Esophagus muscularis mucosa (tissue), 4 donors: ENCODE measurements at places on chromosomes 6 and 20.
A peak's percentile ranks its signal among the peaks of the same experiment; 100 is the strongest.

- no peaks in the 10 kb centered on the region for H3K4me1 ChIP-seq
- no peak for DNase-seq
- no peaks in the 10 kb centered on the region for H3K27me3 ChIP-seq
- H3K4me3 ChIP-seq: no peak overlapping the region
- H3K36me3 ChIP-seq: no peaks in the 10 kb centered on the region
These were observed 503.8 kb upstream of the MARCKS start for GRCh38 chr6:113353392-113353791.

- H3K36me3 ChIP-seq: no peaks in the 10 kb centered on the region
- H3K27me3 ChIP-seq: no peaks in the 10 kb centered on the region
- no peak overlapping the region for H3K27ac ChIP-seq
- H3K4me3 ChIP-seq: no peak overlapping the region
These were observed 162.5 kb downstream of the CDH4 start for GRCh38 chr20:61414455-61414991.

DNA sequence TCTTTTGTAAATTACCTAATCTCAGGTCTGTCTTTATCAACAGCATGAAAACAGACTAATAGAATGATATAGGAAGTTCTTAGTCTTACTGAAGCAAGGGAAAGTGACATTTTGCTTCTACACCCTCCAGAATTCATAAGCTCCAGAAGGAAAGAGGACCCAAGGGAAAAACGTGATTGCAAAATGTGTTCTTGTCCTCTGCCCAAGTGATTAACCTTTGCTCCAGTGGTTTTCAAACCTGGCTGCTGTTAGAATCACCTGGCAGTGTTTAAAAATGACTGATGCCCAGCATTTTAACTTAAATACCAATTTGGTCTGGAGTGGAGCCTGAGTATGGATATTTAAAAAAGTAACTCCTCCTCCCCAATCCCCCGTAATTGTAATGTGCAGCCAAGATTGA lies 191.4 kb downstream of the SLC16A10 start:
- no peak overlapping the region for H3K4me3 ChIP-seq
- H3K4me1 ChIP-seq: no peaks in the 10 kb centered on the region
- H3K36me3 ChIP-seq: peaks cover 79% of the 10 kb centered on the region

- H3K27ac ChIP-seq: no peak overlapping the region
- H3K4me3 ChIP-seq: no peak overlapping the region
- no peaks in the 10 kb centered on the region for H3K36me3 ChIP-seq
- no peaks in the 10 kb centered on the region for H3K4me1 ChIP-seq
- DNase-seq: peak; percentile 57
These were observed 159.4 kb upstream of the TAB2 start for GRCh38 chr6:149158076-149158475.

GRCh38 chr6:106149472-106150069 lies 63.4 kb downstream of the PRDM1 start:
- H3K4me3 ChIP-seq: no peak overlapping the region
- no peaks in the 10 kb centered on the region for H3K27me3 ChIP-seq
- no peak overlapping the region for H3K27ac ChIP-seq
- no peak for DNase-seq

- H3K27me3 ChIP-seq: no peaks in the 10 kb centered on the region
- H3K27ac ChIP-seq: peak overlapping the region; percentile 7
- DNase-seq: no peak
- H3K4me1 ChIP-seq: peaks cover 55% of the 10 kb centered on the region
- H3K4me3 ChIP-seq: no peak overlapping the region
These were observed 4.8 kb downstream of the PHF20 start for GRCh38 chr20:35776513-35777101.

- no peak overlapping the region for H3K4me3 ChIP-seq
- no peak for DNase-seq
- no peak overlapping the region for H3K27ac ChIP-seq
- no peaks in the 10 kb centered on the region for H3K27me3 ChIP-seq
These were observed 30.2 kb upstream of the GGTLC1 start for GRCh38 chr20:24018796-24019195.

GRCh38 chr6:77040568-77041195 lies 422.6 kb downstream of the HTR1B start:
- no peak overlapping the region for H3K27ac ChIP-seq
- no peaks in the 10 kb centered on the region for H3K36me3 ChIP-seq
- no peak for DNase-seq
- H3K4me1 ChIP-seq: no peaks in the 10 kb centered on the region

- DNase-seq: peak; percentile 92
- no peaks in the 10 kb centered on the region for H3K27me3 ChIP-seq
- H3K4me3 ChIP-seq: peak overlapping the region; percentile 17
- no peaks in the 10 kb centered on the region for H3K36me3 ChIP-seq
- peak overlapping the region; percentile 88 for H3K27ac ChIP-seq
These were observed 90.0 kb upstream of the TNFAIP3 start for GRCh38 chr6:137776786-137777686.

DNA sequence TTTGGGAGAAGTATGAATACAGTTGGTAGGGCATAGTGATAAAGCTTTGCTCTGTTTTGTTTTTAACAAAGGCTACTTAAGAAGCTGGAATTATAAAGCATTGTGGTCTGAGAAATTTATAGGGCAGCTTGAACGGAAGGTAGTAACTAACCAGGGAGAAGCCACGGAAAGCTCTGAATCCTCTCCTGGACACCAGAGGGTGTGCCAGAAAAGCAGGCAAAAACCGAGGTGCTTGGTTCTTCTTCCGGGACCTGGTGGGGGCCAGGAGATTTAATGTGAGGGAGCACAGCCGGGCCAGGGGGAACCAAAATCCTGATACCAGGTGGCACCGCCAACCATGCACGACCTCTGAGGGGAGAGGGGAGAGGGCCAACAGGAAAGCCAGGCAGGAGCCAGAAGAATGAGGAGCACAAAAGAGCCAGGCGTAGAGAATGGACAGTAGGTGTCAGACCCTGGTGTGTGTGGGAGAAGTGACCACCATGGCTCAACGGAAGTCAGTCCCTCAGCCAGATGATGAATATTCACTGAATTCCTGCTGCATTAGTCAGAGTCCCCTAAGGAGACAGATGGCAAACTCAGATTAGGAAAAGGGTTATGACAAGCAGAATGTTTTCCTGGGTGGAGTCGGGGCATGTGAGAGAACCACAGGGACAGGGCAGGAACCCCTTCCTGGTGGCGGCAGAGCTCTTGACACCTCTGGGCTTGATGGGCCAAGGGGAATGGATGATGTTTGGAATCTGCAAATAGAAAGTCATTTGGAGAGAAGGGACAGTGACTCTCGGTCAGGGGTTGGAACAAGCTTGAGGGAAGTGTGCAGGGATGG lies 262.3 kb downstream of the ZNF217 start:
- no peak for DNase-seq
- no peaks in the 10 kb centered on the region for H3K27me3 ChIP-seq
- H3K36me3 ChIP-seq: no peaks in the 10 kb centered on the region
- no peak overlapping the region for H3K4me3 ChIP-seq

DNA sequence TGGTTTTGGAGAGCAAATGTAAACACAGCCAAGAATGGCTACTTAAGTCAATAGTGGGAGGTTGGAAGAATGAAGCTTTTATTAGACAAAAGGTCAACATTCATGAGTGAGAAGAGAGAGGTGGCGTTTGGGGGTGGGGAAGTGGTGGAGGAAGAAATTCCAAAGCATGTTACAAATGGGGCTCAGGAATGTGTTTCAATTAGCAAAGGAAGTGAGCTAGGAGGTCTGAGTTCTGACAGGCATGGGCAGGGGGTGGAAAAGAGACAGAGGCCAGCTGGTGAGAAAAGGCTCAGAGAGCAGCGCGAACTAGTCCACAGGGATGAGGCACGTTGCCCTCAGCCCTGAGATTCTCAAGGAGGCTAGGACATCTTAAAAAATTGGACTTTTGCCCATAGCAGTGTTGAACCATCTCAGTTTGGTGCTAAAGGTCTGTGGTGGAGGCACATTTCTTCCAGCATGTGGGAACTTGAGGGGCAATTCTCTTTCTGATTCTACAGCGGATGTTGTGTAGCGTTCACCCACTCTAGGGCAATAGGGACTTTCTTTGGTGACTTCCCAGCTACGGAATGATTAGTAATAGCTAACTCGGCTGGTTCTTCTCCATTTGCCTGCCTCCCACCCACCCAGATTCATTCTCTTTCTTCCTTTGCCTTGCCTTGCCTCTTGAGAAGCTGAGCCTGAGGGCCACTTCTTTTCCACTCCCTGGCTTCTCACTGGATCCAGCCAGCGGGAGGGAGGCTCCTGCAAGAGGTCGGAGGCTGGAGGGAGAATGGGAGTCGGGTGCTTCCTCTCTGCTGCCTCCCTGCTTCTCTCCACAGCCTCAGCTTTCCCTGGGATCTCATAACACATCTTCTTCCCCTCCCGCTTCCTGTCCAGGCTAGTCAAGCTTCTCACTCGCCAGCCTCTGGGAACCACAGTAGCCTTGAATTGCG lies 45.1 kb upstream of the NEDD9 start:
- no peak for DNase-seq
- no peak overlapping the region for H3K4me3 ChIP-seq
- H3K4me1 ChIP-seq: peaks cover 10% of the 10 kb centered on the region
- H3K36me3 ChIP-seq: no peaks in the 10 kb centered on the region
- H3K27ac ChIP-seq: no peak overlapping the region

DNA sequence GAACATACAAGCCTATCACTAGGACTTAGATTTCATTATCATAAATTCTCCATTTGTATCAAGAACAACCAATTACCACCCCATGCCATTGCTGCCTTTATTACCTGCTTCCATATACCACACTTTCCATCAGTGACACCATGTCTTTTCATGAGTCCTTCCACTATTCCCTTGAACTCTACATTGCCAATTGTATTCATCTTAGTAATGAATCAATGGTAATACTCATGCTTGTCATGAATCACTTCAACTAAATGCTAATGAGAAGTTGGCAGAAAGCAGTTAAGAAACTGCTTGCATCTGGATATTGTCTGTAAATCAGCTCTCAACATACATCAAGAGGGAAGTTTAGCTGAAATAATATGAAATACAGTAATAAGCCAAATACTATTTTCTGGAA lies 61.2 kb upstream of the RNF217 start:
- no peaks in the 10 kb centered on the region for H3K27me3 ChIP-seq
- H3K4me3 ChIP-seq: no peak overlapping the region
- no peak overlapping the region for H3K27ac ChIP-seq
- no peaks in the 10 kb centered on the region for H3K4me1 ChIP-seq

GRCh38 chr6:62452586-62452985 lies 166.6 kb upstream of the KHDRBS2 start:
- no peaks in the 10 kb centered on the region for H3K27me3 ChIP-seq
- H3K36me3 ChIP-seq: no peaks in the 10 kb centered on the region
- H3K4me1 ChIP-seq: no peaks in the 10 kb centered on the region
- no peak overlapping the region for H3K27ac ChIP-seq

- peaks cover 8% of the 10 kb centered on the region for H3K36me3 ChIP-seq
- H3K4me3 ChIP-seq: no peak overlapping the region
- no peak for DNase-seq
- H3K4me1 ChIP-seq: no peaks in the 10 kb centered on the region
- no peak overlapping the region for H3K27ac ChIP-seq
These were observed 10.6 kb downstream of the ARMH2 start for GRCh38 chr6:24788031-24788665.

- H3K27me3 ChIP-seq: no peaks in the 10 kb centered on the region
- H3K27ac ChIP-seq: no peak overlapping the region
- DNase-seq: no peak
- no peak overlapping the region for H3K4me3 ChIP-seq
- H3K36me3 ChIP-seq: no peaks in the 10 kb centered on the region
- peaks cover 24% of the 10 kb centered on the region for H3K4me1 ChIP-seq
These were observed 9.4 kb downstream of the CTNNBL1 start for GRCh38 chr20:37703035-37703845.

DNA sequence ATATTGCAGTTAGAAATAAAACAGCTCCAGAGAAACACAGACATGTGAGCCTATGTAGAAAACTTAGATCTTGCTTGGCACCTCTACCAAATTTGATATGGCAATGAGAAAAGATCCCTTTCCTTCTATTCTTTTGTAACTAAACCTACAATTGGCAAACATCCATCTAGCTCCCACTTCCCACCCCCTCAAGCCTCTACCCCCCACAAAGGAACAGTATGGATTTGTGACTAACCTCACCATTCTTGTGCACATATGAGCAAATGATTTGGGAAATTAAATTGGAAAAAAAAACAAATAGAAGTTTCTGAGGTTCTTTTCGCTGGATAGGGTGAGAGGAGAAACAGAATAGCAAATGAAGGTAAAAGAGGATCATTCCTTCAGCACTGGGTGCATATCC lies 85.8 kb upstream of the TIAM2 start:
- no peak for DNase-seq
- H3K27me3 ChIP-seq: no peaks in the 10 kb centered on the region
- no peak overlapping the region for H3K27ac ChIP-seq
- peaks cover 25% of the 10 kb centered on the region for H3K36me3 ChIP-seq

DNA sequence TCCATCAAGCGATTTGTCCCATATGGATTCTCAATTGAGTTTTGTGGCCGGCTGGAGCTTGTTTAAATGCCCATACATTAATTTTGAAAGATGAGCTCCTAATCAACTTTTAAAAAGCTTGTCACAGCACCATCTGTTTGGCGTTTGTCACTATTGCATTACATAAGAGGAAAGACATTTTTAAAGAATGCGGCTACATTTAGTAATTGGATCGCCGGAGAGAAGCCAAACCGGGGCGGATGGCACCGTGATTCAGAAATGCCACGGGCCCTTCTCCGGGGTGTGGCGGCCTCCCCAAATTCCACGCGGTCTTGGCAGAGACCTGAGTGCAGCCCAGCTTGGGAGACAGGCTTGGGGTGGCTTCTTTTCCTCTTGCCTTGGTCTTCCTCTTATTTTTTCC lies 67.7 kb upstream of the ZNFX1 start:
- H3K4me3 ChIP-seq: peak overlapping the region; percentile 24
- H3K4me1 ChIP-seq: peaks cover 66% of the 10 kb centered on the region
- H3K27ac ChIP-seq: peak overlapping the region; percentile 78
- no peaks in the 10 kb centered on the region for H3K36me3 ChIP-seq

DNA sequence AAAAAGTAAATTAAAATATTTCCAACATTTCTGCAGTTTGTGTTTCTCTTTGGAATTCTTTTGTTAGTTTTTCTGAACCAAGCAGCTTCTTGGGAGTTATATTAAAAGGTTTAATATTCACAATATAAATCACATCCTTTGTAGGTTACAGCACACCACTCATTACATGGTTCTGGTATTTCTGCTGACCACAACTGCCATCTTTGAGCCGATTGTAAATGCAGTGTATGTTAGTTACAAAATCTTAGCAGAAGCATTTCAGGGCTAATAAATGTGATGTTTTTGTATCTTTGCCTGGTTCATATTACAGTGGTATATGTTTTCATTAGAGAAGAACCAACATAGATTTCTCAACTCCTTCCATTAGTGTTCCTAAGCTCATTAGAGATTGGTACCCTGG lies 19.1 kb upstream of the TSHZ2 start:
- DNase-seq: no peak
- no peaks in the 10 kb centered on the region for H3K36me3 ChIP-seq
- H3K4me3 ChIP-seq: no peak overlapping the region
- H3K27ac ChIP-seq: no peak overlapping the region
- H3K4me1 ChIP-seq: no peaks in the 10 kb centered on the region

GRCh38 chr6:16047435-16047990 lies 81.4 kb upstream of the MYLIP start:
- no peak for DNase-seq
- H3K4me1 ChIP-seq: no peaks in the 10 kb centered on the region
- H3K36me3 ChIP-seq: no peaks in the 10 kb centered on the region
- no peak overlapping the region for H3K27ac ChIP-seq
- no peaks in the 10 kb centered on the region for H3K27me3 ChIP-seq

GRCh38 chr6:136012198-136012887 lies 160.8 kb downstream of the PDE7B start:
- no peaks in the 10 kb centered on the region for H3K27me3 ChIP-seq
- no peaks in the 10 kb centered on the region for H3K36me3 ChIP-seq
- no peak for DNase-seq
- H3K4me3 ChIP-seq: no peak overlapping the region
